Osteocyte (in vitro differentiated cells): ENCODE measurements at places on chromosomes 12 and 14.

- H3K27me3 ChIP-seq: peaks cover 3% of the 10 kb centered on the region
- no peak overlapping the region for H3K4me3 ChIP-seq
- no peak for DNase-seq
- H3K4me1 ChIP-seq: peaks cover 4% of the 10 kb centered on the region
- H3K36me3 ChIP-seq: no peaks in the 10 kb centered on the region
Measured at GRCh38 chr14:103097994-103098957, 3.8 kb downstream of the EXOC3L4 start.

- H3K27ac ChIP-seq: no peak overlapping the region
- no peak overlapping the region for H3K4me3 ChIP-seq
- no peaks in the 10 kb centered on the region for H3K27me3 ChIP-seq
- no peak for DNase-seq
- H3K36me3 ChIP-seq: no peaks in the 10 kb centered on the region
Measured at GRCh38 chr12:126944684-126945083, 1322.3 kb upstream of the TMEM132C start.

- H3K27ac ChIP-seq: no peak overlapping the region
- H3K36me3 ChIP-seq: no peaks in the 10 kb centered on the region
- no peak overlapping the region for H3K4me3 ChIP-seq
Measured at GRCh38 chr14:83006121-83006670, 1472.5 kb upstream of the SEL1L start.

DNA sequence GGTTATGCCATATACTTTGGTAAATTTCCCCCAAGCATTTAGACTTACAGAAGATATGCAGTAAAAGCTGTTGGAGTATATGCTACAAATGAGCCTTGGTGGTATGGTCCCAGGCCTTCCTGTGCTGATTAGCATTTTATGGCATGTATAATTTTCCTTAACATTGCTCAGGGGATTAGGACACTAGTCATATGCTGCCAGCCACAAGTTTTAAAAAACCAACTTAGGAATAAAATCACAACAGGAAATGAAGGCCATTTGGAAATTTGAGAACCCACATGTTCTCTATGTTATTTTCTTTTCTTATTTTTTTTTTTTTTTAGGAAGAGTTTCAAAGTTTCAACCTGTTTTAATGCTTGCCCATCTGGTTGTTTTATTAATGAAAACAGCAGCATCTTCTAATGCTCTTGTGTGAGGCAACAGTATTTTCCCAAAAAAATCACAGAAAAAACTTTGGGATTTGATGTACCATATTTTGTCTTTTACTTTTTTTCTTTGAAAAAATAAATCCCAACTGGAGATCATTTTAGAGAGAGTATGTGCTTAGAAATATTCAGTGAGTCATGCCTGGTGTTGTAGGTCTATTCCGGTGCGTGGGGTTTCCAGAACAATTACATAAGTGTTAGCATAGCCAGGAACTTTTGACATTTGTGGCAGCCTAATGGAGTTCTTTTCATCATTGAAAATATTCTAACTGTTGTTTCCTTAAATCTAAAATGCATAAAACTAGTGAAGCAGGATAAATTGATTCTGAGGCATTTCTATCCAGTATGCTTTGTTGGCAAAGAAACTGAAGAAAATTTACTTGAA is 21.7 kb upstream of the DUSP6 start:
- H3K27ac ChIP-seq: peak overlapping the region; percentile 88
- H3K36me3 ChIP-seq: no peaks in the 10 kb centered on the region
- peaks cover 49% of the 10 kb centered on the region for H3K4me1 ChIP-seq
- no peak overlapping the region for H3K4me3 ChIP-seq

GRCh38 chr14:53295985-53296582 is 143.0 kb upstream of the DDHD1 start:
- H3K27ac ChIP-seq: no peak overlapping the region
- no peak for DNase-seq
- no peaks in the 10 kb centered on the region for H3K36me3 ChIP-seq
- H3K4me1 ChIP-seq: no peaks in the 10 kb centered on the region
